Nephron progenitor cell (in vitro differentiated cells): ENCODE measurements at places on chromosomes 5 and 9.

DNA sequence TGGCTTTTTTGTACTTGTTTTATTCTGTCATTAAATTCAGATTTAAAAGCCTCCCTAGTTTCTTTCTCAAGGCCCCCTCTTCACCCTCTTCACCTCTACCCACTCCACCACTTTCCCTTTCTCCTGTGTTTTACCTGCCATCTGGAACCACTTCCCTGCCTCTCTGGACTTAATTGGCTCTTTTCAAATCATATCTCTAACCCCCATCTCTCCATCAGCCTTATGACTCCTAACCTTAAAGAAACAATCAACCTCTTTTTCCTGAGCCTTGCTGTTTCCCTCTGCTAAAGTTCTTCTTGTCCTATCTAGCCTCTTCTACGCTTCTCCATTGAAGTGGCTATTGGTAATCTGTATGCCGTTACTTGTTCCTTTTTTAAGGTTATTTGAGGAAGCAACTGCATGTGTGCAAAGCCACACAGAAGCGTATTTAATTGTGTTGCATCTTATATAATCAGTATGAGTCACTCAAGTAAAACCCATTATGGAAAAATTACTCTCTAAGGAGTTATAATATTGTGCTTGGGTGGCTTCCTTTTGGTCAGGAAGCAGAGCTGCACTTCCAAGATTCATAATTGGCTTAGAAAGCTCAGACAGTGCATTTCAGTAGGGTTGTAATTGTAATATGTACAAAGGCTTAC, 653.6 kb upstream of the ITGA1 start:
- DNase-seq = no peak

DNA sequence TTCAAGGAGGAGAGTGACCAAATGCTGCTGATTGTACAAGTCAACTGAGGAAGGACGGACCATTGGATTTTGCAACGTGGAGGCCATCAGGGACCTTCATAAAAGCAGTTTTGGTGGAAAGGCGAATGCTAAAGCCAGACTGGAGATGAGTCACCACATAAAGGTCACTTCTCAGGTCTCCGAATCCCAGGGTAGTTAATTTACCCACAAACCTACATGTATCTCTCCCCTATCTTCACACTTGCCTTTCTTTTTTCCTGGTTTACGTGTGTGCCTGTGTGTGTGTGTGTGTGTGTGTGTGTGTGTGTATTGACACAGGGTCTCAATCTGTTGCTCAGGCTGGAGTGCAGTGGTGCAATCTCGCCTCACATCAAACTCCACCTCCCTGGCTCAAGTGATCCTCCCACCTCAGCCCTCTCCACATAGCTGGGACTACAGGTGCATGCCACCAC, 4.6 kb upstream of the CTNNA1 start:
- no peak for DNase-seq

- DNase-seq = no peak
Measured at GRCh38 chr9:114286146-114286679, 36.7 kb upstream of the ORM1 start.

DNA sequence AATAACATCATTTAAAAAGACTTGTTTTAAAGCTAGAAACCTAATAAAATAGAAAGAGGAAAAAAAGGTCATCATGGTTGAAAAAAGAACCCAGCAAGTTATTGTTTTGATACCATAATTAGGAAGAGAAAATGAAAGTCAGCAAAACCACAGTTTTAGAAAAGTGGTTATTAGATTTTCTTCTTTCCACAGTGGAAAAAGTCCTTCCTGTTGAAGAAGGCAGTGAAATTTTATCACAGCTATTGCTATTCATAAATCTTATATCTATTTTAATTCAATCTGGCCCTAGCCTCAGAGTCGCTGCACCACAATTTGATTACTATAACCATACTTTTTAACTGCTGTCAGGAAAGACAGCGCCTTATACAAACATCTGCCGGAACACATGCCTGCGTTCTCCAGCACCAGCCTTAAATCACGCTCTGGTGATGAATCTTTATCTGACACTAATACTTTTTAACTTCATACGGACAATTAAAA, 60.3 kb downstream of the MAPKAP1 start:
- DNase-seq = no peak

DNA sequence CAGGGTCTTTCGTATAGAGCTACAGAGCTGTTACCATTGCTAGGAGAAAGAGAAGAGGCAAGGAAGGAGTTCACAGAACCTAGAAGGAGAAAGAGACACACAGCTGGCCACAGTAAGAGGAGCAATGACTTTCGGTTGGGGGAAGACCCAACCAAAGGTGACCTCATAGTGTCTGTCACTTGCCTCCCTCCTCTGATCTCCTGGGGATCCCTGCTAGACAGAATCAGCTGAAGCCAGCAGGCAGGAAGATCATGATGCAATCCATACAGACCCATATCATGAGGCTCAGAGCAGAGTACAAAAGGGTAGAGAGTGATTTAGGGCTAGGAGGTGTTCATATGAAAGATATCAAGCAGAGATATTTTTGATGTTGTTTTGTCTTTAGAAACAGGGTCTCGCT, 26.0 kb upstream of the EPB41L4B start:
- DNase-seq = no peak

DNA sequence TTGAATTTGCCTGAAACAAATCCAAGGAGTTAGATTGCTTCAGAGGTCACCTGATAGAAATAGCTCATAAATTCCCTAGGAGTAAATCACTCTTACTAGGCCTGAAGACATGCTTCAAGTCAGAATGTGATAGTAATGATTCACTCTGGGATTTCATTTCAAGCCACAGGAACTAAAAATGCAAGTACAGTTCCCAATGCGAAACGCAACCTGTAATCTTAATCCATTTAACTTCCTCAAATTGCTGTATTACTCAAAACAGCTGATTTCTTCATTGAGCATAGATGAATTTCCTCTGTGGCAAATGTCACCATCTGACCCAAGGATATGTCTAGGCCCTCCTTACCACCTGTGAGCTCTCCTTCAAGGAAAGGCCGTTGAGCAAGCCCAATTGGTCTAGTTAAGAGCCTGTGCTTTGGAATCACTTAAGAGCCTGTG, 32.1 kb upstream of the IL6ST start:
- DNase-seq = no peak

GRCh38 chr5:65892801-65893200, 33.6 kb upstream of the ERBIN start:
- no peak for DNase-seq

- DNase-seq = no peak
Measured at GRCh38 chr5:159802661-159803060, 113.6 kb upstream of the ADRA1B start.

GRCh38 chr9:96020792-96021550, 145.5 kb downstream of the ERCC6L2 start:
- peak; percentile 64 for DNase-seq
